ENCODE measurements at places on chromosomes 3 and 15. TPM values are rescaled to one million over a fixed set of nuclear protein-coding genes. Genes with fewer than 3 reads are reported as not detected.

PP2D1 gene
- not detected for polyA plus RNA-seq

GOLGA8Q gene
- polyA plus RNA-seq, result not detected

NFKBIZ gene
- 0.94 TPM for polyA plus RNA-seq

RPL22L1 gene
- polyA plus RNA-seq, result 95.0 TPM

CYP11A1 gene
- polyA plus RNA-seq, result 1.3 TPM

PROK2 gene
- polyA plus RNA-seq, result 8.7 TPM

SCN11A gene
- 0.66 TPM for polyA plus RNA-seq

FMN1 gene
- 0.91 TPM for polyA plus RNA-seq

RTP1 gene
- not detected for polyA plus RNA-seq

PLSCR5 gene
- not detected for polyA plus RNA-seq

ARPIN gene
- 4.3 TPM for polyA plus RNA-seq

SYNPR gene
- polyA plus RNA-seq, result 8.6 TPM

GPR156 gene
- not detected for polyA plus RNA-seq

NGLY1 gene
- polyA plus RNA-seq, result 40.7 TPM

RAB7A gene
- polyA plus RNA-seq, result 153 TPM

PARP16 gene
- 1.7 TPM for polyA plus RNA-seq

RPS17 gene
- 540 TPM for polyA plus RNA-seq

NRG4 gene
- 0.48 TPM for polyA plus RNA-seq

ITGA11 gene
- polyA plus RNA-seq, result 0.42 TPM

NOX5 gene
- polyA plus RNA-seq, result not detected

MUSTN1 gene
- 7.6 TPM for polyA plus RNA-seq

SCAANT1 gene
- not detected for polyA plus RNA-seq

MOBP gene
- 2.7 TPM for polyA plus RNA-seq

STRA6 gene
- polyA plus RNA-seq, result not detected

BFSP2 gene
- polyA plus RNA-seq, result not detected

CALML4 gene
- polyA plus RNA-seq, result 1.2 TPM

TP63 gene
- polyA plus RNA-seq, result not detected

RBP2 gene
- not detected for polyA plus RNA-seq

PRRT3 gene
- polyA plus RNA-seq, result 5.1 TPM

LRRIQ4 gene
- not detected for polyA plus RNA-seq

CPA3 gene
- not detected for polyA plus RNA-seq

ROPN1 gene
- polyA plus RNA-seq, result 2.9 TPM

SNTN gene
- 3.5 TPM for polyA plus RNA-seq

LRRC31 gene
- polyA plus RNA-seq, result 1.9 TPM

ADGRG7 gene
- polyA plus RNA-seq, result not detected

SAXO2 gene
- 6.4 TPM for polyA plus RNA-seq

MELTF gene
- not detected for polyA plus RNA-seq

TNNC1 gene
- 0.71 TPM for polyA plus RNA-seq

Measured in Purkinje cell (primary cell).